SW480 (cell line): ENCODE measurements at places on chromosomes 5 and 9.

DNA sequence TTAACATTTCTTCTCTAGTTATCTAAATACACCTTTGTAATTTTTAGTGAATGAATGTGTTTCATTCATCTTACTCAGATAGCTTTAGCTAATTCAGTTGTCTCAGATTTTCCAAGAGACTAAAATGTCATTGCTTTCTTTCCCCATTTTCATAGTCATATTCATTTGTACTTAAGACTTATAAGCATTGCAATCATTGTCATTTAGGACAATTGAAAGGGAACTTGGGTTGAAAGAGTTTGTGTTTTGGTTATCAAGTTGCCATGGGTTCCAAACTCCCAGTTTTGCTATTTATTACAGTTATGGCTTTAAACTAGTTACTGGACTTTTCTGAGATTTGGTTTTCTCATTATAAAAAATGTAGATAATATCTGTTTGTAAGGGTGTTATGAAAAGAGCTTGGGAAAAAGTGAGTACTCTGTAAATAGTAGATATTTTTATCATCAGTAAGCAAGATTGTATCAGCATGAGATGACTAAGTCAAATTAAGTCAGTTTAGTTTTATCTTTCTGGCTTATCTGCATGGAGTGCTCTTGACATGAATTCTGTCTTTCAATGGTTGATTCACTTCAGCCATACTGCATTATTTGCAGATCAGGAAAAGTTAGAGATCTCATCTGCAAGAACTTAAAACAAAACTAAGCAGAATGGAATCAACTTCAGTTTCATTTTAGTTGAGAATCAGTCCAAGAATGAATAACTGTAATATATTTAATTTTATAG is 107.5 kb downstream of the PBX3 start:
- DNase-seq, result no peak

GRCh38 chr9:120542701-120543490 is 37.1 kb downstream of the CDK5RAP2 start:
- DNase-seq, result no peak

- DNase-seq, result no peak
These were observed 152.4 kb downstream of the DOCK2 start for GRCh38 chr5:169789417-169789940.

DNA sequence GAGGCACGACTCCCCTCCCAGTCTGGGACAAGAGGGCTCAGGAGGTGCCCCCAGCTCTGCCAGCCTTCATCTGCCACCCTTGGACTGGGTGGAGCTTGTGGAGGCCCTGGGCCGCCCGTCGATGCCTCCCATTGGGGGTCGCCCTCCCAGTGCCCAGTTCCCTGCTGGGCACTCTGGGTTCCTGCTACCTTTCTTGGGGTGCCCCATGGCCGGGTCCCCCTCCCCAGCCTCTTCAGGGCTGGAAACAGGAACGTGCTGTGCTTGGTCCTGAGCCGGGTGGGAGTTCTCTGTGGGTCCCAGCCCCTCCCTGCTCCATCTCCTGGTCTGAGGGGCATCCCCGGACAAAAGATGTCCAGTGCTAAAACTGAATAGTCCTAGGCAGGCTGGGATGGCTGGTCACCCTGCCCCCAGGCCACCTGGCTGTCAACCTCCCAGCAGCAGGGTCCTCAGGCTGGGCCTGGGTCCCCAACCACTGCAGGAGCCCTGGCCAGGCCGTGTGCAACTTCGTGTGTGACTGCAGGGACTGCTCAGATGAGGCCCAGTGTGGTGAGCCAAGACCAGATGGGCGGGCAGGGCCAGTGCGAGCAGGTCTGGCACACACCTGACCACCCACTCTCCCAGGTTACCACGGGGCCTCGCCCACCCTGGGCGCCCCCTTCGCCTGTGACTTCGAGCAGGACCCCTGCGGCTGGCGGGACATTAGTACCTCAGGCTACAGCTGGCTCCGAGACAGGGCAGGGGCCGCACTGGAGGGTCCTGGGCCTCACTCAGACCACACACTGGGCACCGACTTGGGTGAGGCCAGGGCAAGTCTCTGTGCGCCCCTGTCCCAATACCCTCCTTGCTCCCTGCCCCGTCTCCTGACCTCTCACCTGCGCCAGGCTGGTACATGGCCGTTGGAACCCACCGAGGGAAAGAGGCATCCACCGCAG is 784 bp downstream of the MAMDC4 start:
- DNase-seq, result no peak

GRCh38 chr5:43432486-43433375 is 20.5 kb upstream of the CCL28 start:
- peak; percentile 21 for DNase-seq

GRCh38 chr5:42756606-42757601 is at the start of gene CCDC152:
Gene CCDC152 (plus strand): TSS chr5:42756818. CDS start chr5:42759122, 2,304 bp downstream.
- DNase-seq, result no peak

GRCh38 chr9:93996367-93996766 is 41.2 kb upstream of the BARX1 start:
- no peak for DNase-seq

- no peak for DNase-seq
These were observed 195.7 kb downstream of the CD180 start for GRCh38 chr5:67000794-67001475.

DNA sequence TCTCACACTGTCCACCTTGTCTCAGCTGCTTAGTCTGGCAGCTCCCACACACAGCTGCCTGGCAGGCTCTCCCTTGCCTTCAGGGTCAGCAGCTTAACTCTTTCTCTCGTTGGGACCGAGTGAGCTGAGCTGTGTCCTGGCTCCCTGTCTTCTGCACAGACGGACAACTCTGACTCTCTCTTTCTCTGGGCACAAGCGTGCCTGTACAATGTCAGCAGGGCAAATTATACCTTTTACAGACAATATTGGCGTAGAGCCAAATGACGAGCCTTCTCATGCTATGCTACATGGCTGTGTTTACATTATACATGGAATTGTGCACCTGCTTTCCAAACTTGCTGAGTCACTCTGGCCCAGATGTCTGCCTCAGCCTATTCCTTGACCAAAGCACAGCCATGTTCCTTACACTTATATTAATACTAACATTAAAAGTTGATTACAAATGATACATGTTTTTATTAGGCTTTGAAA is 188.6 kb downstream of the CYLC2 start:
- no peak for DNase-seq

- no peak for DNase-seq
These were observed 388.0 kb downstream of the ICE1 start for GRCh38 chr5:5810461-5810860.

GRCh38 chr9:136723989-136724388 is 11.6 kb downstream of the DIPK1B start:
- DNase-seq, result no peak

GRCh38 chr5:32298059-32298415 is 14.7 kb downstream of the MTMR12 start:
- no peak for DNase-seq

GRCh38 chr5:16754086-16754485 is 137.3 kb upstream of the RETREG1 start:
- no peak for DNase-seq

DNA sequence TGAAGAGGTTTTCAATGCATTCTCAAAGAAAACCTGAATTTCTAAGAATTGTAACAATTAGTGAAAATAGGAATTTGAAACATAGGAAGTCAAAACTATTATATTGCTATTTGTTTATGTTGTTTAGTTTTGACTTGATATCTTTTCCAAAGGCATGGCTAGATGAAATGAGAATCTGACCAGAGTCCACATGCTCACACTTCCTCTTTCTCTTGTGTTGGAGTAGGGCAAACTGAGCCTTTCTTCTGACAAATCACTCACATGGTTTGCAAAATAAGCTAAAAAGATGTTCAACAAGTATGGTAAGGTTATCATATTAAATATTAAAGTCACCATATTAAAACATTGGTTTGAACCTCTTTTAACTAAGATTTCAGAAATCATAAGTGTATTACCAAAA is 512.6 kb downstream of the ISL1 start:
- DNase-seq, result no peak

DNA sequence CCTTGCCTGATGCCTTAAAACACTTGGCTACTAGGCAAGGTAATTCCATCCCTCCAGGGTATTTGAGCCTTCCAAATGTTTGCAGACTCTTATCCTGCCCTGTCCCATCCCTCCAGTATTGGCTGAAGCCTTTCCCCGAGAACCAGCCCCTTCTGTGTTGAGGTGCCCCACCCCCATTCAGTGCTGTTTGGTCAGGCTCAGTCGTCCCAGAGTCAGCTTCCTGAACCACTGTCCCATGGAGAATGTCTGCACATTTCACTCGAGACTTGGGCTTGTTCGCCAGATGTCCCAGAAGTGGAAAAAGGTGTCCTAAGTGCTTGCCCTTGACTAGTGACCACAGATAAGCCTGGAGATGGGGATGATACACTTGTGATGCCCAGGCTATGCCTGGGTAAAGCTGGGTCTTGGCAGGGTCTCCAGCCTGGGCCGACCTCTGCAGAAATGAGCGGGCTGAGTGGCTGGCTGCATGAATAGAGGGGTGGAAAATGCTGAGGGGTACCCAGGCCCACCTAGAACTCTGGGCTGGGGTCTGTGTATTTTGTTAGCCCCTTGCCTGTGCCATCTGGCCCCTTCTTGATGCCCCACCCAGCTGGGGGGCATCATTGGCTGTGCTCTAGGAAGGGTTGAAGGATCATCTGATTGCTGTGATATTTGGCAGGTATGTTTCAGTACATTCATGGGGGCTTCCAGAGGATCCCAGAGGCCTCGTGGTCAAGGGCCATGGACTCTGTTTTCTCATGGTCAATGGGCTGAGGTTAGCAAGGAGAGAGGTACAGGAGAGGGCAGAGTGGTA is 178.4 kb downstream of the MACROH2A1 start:
- no peak for DNase-seq

GRCh38 chr5:102411-103043 is 10.6 kb downstream of the PLEKHG4B start:
- DNase-seq, result no peak
